ENCODE measurements at places on chromosomes 2 and 18.
A peak's percentile ranks its signal among the peaks of the same experiment; 100 is the strongest.

DNA sequence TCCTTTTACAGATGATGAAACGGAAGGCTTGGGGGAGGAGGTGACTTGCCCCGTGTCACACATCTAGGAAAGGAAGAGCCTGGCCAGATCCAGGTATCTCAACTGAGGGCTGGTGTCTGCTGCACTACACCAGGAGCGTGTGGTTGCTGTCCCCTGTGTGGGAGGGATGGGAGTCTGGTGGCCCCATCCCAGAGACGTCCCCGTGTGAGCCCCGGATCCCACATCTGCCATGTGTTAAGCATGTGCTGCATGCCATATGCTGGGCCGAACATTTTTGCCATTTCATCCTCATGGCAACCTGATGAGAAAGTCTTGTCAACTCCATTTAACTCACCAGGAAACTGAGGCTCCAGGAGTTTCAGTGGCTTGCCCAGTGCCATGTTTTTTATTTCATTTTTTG is 4.2 kb downstream of the GAREM2 start:
- DNase-seq, result no peak

DNA sequence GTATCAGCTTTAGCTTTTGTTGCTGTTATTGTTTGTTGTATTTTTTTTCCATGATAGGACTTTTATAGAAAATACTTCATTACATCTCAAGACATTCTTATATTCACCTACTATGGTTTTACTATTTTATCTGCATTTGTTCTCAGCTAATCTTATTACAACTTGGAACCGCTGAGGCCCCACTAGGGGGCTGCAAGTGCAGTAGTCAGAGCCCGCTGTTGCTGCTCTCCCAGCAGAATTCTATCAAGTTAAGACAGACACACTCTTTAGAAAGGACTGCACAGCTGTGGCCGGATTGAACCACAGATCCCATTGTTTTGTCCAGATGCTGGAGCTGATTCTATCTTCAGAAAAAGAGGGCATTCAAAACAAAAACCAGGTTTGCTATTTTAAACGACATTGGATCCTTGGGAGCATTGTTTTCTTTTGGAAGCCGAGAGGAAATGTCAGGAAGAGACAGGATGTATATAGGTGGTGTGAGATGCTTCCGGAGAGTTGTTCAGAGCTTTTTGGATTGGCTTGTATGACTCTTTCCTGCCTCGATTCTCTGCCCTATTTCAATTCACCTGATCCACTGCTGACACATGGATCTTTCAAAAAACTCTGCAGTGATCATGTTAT is 105.7 kb upstream of the GAREM1 start:
- no peak for DNase-seq

DNA sequence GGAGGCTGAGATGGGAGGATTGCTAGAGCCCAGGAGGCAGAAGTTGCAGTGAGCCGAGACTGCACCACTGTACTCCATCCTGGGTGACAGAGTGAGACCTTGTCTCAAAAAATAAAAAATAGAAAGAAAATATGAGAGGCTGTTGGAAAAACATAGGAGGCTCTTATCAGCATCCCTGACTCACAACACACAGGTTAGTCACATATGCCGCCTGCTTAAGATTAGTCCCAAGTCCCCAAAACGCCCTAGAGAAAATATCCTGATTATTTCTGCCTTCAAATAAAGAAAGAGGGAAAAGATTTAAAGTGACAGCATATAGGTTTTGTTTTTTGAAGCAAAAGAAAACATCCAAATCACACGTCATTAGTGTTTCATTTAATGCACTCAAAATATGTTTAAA is 29.8 kb upstream of the GALM start:
- DNase-seq, result no peak

DNA sequence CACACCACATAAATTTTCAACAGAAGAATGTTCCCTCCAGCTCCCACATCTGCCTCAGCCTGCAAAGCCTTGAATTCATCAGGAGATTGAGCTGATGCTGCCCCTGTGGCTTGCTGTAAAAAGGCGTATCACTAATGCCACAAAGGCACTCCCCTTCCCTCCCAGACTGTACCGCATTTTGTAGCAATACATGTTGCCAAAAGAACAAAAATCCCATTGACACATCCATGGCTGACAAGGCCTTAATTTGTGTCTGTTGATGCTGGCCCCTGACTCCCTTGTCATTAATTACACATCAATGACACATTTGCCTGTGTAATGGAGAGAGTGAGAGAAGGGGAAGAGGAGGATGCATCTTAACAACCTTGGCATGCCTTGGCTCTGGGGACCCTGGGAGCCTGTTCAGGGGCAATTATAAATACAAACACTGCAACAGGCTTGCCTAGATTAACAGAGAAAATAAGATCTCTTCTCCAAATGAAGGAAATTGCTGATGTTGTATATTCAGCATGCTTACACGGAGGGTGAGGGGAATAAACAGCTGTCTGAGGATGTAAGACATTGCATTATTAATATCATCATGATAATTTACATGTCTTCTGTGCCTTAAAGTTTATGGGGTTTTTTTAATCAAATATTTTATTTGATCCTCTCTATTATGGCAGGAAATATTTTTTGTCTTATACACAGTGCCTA is 264.0 kb downstream of the SUCLG1 start:
- no peak for DNase-seq

- DNase-seq, result no peak
Observed at GRCh38 chr2:42359304-42359964, 1.6 kb downstream of the COX7A2L start.

- DNase-seq, result no peak
Observed at GRCh38 chr2:76953733-76954347, 568.3 kb downstream of the LRRTM4 start.

DNA sequence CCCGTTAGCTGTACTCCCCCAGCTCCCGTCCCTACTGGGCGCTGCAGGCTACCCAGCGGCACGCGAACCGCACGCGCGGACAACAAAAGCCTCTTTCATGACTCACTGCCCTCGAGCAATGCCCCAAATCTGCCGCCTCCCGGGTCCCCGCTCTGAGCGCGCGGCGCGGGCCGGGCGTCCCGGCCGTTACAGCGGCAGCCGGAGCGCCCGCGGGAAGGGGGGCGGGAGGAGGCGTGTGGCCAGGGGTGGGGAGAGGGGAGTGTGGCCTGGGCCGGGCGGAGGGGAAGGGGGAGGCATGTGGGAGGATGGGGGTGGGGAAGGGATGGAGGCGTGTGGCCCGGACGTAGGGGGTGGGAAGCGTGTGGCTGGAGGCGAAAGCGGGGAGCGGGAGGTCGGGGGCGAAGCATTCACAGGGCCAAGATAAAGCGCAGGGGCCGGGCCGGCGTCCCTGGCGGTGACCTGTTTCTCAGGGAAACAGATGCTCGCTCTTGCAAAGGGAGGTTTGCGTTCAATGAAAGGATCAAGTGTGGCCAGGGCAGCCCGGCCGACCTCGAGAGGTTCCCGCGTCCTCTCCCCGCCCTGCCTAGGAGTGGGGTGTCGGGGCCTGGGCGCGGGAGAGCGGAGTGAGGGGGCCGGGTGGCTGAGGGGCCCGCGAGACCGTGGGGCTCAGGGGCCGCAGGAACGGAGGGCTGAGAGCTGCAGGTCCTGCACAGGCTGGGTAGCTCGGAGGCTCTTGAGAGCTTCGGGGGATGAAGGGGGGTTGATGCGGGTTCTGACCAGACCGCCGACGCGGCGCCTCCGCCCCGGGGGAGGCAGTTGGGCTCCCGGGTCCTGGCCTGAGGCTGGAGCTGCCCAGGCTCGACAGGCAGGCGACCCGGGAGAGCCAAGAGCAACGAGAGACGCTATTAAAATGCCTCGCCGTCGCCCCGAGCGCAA is 3.5 kb upstream of the NEUROD1 start:
- DNase-seq, result peak; percentile 30

- no peak for DNase-seq
Observed at GRCh38 chr2:98713332-98714015, 17.5 kb downstream of the MGAT4A start.

DNA sequence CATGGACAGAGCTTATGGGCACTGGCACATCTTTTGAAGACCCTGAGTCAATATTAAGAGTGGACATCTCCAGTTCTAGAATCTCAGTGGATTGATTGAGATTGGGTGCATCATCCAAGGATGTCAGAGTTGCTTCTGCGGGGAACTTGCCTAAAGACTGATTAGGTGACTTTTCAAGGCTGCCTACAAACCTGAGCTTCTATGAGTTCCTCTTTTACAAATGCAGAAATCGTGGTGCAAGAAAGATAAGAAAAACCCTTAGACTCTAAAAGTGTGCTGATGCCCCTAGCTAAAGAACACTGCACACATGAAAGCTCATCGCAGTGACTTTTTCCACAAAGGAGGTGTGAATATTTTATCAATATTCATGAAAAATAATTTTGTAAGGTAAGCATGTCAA is 86.8 kb upstream of the NEDD4L start:
- no peak for DNase-seq

- DNase-seq, result no peak
Observed at GRCh38 chr2:236813766-236814165, 244.1 kb downstream of the ACKR3 start.

GRCh38 chr2:123723706-123724105 is 301.4 kb upstream of the CNTNAP5 start:
- DNase-seq, result no peak

- DNase-seq, result no peak
Observed at GRCh38 chr2:3005859-3006501, 371.6 kb downstream of the EIPR1 start.

GRCh38 chr2:69798290-69798908 is 31.1 kb upstream of the GMCL1 start:
- DNase-seq, result no peak

DNA sequence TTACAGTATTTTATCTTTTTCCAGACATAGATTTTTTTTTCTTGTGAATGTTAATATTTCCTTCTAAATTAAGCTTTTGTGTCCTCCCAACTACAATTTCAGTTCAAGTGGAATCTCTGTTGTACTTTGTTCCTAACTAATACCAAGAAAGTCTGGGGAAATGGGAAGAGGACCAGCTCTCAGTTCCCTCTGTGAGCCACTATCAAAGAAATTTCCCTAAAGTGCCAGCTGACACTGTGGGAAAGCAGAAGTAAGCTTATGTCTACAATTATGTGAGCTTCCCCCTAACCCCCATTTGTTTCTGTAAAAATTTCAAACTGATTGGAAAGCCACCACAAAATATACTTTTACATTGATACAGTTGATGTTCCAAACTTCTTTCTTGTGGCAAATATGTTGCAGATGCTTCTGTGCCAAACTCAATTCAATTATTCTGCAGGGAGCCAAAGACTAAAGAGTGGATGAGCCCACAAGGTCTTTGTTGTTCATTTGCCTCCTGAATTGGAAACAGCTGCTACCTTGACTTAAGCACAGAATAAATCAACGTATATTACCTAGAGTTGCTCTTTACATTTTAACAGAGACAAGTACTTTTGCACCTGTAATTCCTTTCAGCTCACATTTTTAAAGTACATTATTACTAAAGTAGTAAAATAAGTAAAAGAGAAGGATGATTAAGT is 306.6 kb downstream of the PTH2R start:
- DNase-seq, result no peak

GRCh38 chr2:128291161-128291843 is 27.4 kb downstream of the HS6ST1 start:
- DNase-seq, result no peak

- DNase-seq, result no peak
Observed at GRCh38 chr18:68735483-68736343, 20.8 kb upstream of the TMX3 start.

- no peak for DNase-seq
Observed at GRCh38 chr2:126208266-126208665, 447.7 kb upstream of the GYPC start.

- DNase-seq, result no peak
Observed at GRCh38 chr2:180604077-180604476, 376.3 kb upstream of the UBE2E3 start.

GRCh38 chr2:41856946-41857345 is 190.9 kb upstream of the PKDCC start:
- no peak for DNase-seq

GRCh38 chr18:36702401-36703013 is 126.3 kb downstream of the TPGS2 start:
- DNase-seq, result no peak

GRCh38 chr18:74040459-74041332 is 106.9 kb downstream of the FBXO15 start:
- DNase-seq, result peak; percentile 73

DNA sequence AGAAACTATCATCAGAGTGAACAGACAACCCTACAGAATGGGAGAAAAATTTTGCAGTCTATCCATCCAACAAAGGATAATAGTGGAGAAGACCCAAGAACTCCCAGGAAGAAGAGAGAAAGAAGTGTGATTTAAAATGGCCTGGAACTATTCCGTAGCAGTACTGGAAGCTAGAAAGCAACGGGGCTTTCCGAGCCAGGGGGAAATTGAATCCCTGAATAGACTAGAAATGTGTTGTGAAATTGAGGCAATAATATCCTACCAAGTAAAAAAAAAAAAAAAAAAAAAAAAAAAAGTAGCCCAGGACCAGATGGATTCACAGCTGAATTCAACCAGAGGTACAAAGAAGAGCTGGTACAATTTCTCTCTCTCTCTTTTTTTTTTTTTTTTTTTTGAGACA is 69.3 kb downstream of the FARP2 start:
- no peak for DNase-seq

DNA sequence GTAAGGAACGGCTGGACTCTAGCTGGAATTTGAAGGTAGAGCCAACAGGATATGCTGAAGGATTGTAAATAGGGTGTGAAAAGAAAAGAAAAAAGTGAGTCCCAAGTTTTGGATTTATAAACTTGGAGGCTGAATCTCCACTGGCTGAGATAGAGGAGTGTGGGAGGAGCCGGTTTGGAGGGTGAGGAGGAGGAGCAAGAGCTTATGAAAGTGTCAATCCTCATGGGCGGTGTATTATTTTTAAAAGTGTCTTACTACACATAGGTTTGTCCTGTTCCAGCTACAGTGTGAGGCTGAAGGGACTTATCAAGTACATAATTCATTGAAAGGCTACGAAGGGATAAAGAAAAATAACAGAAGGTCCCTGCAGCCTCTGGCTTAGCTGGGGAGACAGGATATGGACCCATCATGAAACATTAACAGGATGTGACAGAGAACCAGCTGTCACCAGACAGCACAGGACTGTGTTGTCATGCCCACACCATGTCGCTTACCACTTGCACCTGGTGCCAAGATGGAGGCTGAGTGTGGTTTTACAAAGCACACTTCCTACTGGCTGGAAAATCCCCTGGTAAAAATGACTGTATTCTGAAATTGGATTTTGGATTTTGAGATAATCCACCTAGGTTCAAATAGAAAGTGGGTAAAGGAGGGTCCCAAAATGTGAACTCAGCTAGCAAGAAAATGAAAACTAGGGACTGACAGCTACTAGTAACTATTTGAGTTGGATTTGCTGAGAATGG is 2.5 kb upstream of the MREG start:
- DNase-seq, result no peak

- no peak for DNase-seq
Observed at GRCh38 chr2:98374958-98375570, 28.8 kb downstream of the CNGA3 start.

All from activated CD4-positive, CD25-positive, alpha-beta regulatory T cell treated with anti-CD3 and anti-CD28 coated beads, Interleukin-2, amount 50 U/mL, for 72 hours (primary cell).